Esophagus muscularis mucosa (tissue), 4 donors: ENCODE measurements at places on chromosomes 4 and X. TPM values are rescaled to one million over a fixed set of nuclear protein-coding genes. Genes with fewer than 3 reads are reported as not detected.

Gene VEGFC
- total RNA-seq = 7.6 TPM

GRCh38 chr4:140635606-140636005, 66.8 kb upstream of the UCP1 start:
- no peak overlapping the region for H3K27ac ChIP-seq
- no peaks in the 10 kb centered on the region for H3K4me1 ChIP-seq
- H3K36me3 ChIP-seq = peaks cover 45% of the 10 kb centered on the region
- no peak overlapping the region for H3K4me3 ChIP-seq
- DNase-seq = no peak

- no peak for DNase-seq
- H3K27me3 ChIP-seq = no peaks in the 10 kb centered on the region
These were observed 171.4 kb downstream of the PPARGC1A start for GRCh38 chr4:23718435-23718834.

Gene CCKAR
- total RNA-seq = 1.7 TPM

Gene TEC
- total RNA-seq = 1.5 TPM

Gene RHOH
- 3.6 TPM for total RNA-seq

DNA sequence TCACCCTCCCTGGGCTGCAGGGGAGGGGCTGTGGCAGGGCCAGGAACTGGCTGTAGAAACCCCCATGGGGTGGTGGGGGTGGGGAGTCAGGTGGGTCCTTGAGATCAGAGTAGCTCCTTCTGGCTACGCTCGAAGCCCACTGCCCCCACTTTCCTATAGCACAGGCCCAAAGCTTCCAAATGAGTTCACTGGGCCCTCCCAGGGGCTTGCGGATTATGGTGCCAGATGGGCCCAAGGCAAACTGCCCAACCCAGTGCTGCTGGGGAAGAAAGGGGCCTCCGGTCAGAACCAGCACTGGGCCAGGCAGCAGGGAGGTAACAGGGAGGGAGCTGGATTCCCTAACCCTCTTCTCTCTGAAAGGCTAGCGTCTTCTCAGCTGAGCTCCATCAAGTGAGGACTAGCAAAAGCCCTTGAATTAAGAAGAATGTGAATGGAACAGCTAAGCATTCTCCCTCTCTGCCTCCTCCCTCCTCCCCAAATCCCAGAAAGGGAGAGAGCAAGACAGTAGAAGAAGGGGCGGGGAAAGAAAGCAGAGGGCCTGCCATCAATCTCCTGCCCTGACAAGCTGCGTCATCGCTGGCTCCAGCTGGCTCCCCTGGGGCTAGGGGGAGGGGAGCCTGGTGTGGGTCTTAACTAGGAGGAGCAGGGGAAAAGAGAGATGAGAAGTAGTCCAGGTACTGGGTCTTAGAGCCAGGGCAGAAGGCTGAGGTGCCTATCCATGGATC, 34.7 kb downstream of the FRMPD3 start:
- H3K4me1 ChIP-seq = no peaks in the 10 kb centered on the region
- no peaks in the 10 kb centered on the region for H3K36me3 ChIP-seq
- no peak overlapping the region for H3K4me3 ChIP-seq
- H3K27me3 ChIP-seq = no peaks in the 10 kb centered on the region

DNA sequence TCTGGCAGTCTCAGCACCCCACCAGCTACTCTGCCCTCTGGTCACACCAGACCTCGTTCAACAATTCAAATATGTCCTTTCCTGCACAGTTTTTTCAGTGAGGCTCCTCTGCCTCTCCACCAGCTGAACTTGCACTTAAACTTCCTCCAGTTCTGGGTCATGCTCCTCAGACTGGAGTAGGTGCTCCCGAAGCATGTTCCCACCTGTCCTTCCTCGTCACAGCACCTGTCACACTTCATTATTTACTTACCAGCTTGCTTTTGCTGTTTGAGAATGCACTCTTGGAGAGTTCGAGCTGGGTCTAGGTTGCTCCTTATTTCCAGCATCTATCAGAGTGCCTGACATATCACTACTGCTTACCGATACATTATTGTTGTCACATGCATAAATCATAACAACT, 144.8 kb upstream of the TTC29 start:
- DNase-seq = no peak
- H3K36me3 ChIP-seq = no peaks in the 10 kb centered on the region
- no peak overlapping the region for H3K4me3 ChIP-seq
- no peak overlapping the region for H3K27ac ChIP-seq
- H3K27me3 ChIP-seq = no peaks in the 10 kb centered on the region

DNA sequence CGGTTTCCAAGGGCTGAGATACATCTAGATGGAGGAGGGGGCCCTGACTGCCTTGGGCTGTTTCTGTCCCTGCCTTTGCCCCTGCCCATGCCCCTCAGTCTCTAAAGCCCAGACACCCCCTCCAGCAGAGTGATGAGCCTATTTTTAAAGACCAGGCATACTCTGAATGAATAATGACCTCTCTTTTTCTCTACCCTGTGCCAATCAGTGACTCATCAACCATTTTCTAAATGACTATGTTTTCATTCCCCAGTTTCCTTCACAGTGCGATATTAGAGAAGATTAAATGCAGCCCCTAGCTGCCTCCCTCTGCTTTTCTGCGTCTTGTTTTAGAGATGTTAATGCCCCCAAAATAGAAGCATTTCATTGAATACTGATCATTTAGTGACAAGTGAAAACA, 15.5 kb upstream of the NHS start:
- H3K4me3 ChIP-seq = no peak overlapping the region
- no peaks in the 10 kb centered on the region for H3K36me3 ChIP-seq
- no peaks in the 10 kb centered on the region for H3K27me3 ChIP-seq
- peak overlapping the region; percentile 49 for H3K27ac ChIP-seq
- H3K4me1 ChIP-seq = peaks cover 11% of the 10 kb centered on the region

DNA sequence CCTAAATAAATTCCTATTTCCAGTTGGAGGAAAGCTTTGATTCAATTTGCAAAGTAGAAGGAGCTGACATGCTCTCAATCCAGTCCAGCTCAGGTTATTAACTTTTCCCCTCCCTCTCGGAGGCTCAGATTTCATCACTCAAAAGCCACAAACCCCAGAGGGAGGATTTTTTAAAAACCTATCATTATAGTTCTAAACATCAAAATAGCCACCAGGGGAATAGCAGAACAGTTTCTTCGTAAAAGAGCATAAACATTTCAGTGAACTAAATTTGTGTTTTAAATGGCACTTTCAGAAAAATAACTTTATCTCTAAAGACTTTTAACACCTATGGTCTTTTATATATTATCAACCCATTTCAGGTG, 8.8 kb downstream of the GPRIN3 start:
- no peak for DNase-seq
- H3K4me3 ChIP-seq = peak overlapping the region; percentile 32

Gene DGKQ
- total RNA-seq = 7.5 TPM

DNA sequence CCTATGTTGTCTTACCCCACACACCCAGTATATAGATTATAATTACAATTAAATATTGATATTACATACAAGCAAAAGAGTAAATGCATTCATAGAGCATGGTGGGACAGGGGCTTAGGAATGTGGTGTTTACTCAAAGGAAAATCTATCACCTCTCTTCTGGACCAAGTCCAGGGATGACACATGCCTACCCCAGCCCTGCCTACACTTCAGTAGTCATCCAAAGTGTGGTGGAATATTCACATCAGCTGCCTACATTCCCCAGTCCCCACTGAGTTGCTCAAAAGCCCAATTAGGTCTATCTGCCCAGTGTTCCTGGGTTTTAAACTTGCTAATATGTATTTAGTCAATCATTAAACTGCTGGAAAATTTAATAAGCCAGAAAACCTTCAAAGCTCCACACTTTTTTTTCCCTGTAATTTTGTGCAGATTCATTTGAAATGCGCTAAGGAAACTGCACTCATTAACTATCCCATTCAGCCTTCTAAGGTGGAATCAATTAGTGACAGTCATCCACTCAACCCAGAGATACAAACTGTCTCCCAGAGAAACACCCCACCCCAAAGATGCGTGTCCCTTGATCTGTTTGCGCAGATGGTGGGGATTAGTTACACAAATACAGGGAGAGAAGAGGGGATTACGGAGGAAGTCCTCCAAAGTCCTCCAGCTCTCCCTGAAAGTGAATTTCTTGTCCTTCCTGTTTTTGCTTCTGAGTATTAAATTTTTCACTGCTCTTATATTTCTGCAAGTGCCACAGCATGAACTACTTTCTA, 91.7 kb upstream of the KDR start:
- no peaks in the 10 kb centered on the region for H3K27me3 ChIP-seq
- no peak for DNase-seq
- no peak overlapping the region for H3K4me3 ChIP-seq
- H3K4me1 ChIP-seq = no peaks in the 10 kb centered on the region
- no peak overlapping the region for H3K27ac ChIP-seq

DNA sequence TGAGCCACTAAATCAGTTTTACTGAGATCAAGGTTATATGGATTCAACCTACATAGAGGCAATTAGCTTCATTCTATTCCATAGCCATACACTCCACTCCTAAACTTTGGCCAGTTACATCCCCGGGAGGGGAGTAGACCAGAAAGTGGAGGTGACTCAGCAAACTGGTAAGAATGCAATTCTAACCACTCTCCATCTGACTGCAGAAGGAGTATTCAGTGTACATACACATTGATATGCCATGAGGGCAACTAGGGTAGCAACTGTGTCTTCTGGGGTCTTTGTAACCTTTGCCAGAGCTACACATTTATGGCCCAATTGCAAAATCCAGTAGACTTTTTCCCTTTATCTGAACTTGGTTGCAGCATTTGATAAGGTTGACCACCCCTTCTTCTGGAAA, 7.6 kb downstream of the SLC25A43 start:
- H3K27ac ChIP-seq = no peak overlapping the region
- no peak overlapping the region for H3K4me3 ChIP-seq
- H3K36me3 ChIP-seq = no peaks in the 10 kb centered on the region
- no peaks in the 10 kb centered on the region for H3K27me3 ChIP-seq
- no peak for DNase-seq
- H3K4me1 ChIP-seq = peaks cover 3% of the 10 kb centered on the region

DNA sequence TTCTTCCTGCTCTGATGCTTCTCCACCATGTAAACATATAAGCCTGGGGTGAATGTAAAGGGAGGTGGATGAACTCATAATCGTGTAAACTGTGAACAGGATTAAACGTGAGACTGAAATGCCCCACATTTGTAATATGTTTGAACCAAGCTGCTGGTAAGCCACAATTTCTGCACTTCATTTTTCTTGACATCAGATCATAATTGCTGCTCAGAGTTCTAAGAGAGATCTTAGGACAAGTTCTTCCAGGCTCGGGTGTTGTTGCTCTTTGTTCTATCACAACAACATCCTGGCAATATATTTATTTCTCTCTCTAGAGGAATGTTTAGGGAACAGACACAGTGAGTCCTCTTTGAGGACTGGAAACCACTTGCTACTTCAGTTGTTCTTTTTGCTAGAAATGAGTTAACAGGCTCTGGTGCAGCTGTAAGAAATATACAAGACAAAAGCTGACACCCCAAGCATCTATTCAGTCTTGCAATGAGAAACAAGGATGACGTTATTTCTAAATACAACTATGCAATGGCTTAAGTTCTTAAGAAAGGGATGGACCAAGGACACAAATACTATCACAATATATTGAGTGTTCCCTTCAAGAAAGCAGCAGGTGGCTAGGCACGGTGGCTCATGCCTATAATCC, 59.6 kb downstream of the LNX1 start:
- H3K36me3 ChIP-seq = no peaks in the 10 kb centered on the region
- H3K4me3 ChIP-seq = no peak overlapping the region
- DNase-seq = no peak
- H3K27ac ChIP-seq = no peak overlapping the region

Gene SERTM2
- total RNA-seq = not detected

DNA sequence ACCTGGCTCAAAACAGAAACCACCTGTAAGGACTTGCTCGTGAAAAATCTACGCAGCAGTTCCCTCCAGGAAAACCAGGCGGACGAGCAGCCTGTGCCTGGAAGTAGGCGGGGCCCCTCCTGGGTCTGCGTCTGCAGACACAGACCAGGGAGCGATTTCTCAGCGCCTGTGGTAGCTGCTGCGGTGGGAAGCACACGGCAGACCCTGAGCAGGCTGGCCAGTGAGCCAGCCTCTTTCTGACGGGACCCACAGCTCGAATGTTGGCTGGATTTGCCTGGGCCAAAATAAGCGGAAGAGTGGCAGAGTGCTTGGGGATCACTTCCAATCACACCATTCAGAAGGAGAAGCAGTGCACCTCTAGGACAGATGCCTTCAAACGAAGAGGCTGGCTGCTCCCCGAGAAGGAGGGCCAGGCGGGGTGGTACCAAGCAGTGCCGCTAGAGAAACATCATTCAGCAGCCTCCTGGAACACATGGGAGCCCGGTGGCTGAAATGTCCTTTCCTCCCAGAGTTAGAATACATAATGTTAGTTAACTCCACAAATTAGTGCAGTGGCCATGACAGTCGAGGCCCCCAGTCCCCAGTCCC, 85.9 kb downstream of the GATB start:
- peak overlapping the region; percentile 57 for H3K4me3 ChIP-seq
- DNase-seq = no peak
- H3K36me3 ChIP-seq = no peaks in the 10 kb centered on the region
- H3K4me1 ChIP-seq = peaks cover 20% of the 10 kb centered on the region

- H3K27me3 ChIP-seq = no peaks in the 10 kb centered on the region
- peak overlapping the region; percentile 74 for H3K4me3 ChIP-seq
- no peak for DNase-seq
- H3K4me1 ChIP-seq = peaks cover 9% of the 10 kb centered on the region
These were observed 648 bp upstream of the MSMO1 start for GRCh38 chr4:165326831-165327210.

Gene SPANXD
- not detected for total RNA-seq

Gene ARSJ
- 18.1 TPM for total RNA-seq

DNA sequence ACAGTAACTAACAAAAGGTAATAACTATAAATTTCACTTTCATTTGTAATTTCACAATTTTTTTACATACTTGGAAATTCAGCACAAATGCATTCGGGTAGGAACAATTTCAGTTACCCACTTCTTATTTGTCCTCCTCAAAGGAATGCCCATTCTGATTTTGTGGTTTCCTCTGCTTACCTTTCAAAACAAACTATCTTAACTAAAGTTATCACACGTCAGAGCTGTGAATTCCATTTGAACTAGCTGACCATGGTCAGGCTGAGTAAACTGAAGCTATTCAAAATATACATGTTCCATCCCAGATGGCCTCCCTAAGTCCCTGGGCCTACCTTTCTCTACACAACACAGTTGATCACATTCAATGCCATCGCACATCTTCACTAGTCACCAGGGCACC, 4.5 kb downstream of the CTPS2 start:
- H3K4me3 ChIP-seq = no peak overlapping the region
- no peak overlapping the region for H3K27ac ChIP-seq
- H3K4me1 ChIP-seq = no peaks in the 10 kb centered on the region
- no peaks in the 10 kb centered on the region for H3K36me3 ChIP-seq

- no peak overlapping the region for H3K27ac ChIP-seq
- H3K27me3 ChIP-seq = no peaks in the 10 kb centered on the region
- peaks cover 21% of the 10 kb centered on the region for H3K4me1 ChIP-seq
- no peak overlapping the region for H3K4me3 ChIP-seq
- DNase-seq = no peak
- no peaks in the 10 kb centered on the region for H3K36me3 ChIP-seq
These were observed 184.3 kb downstream of the QDPR start for GRCh38 chr4:17327591-17327990.

Gene NEUROG2
- not detected for total RNA-seq

Gene FRMPD4
- 0.33 TPM for total RNA-seq
